ENCODE measurements at places on chromosomes 1 and 21.

- no peak for DNase-seq
These were observed 12.4 kb downstream of the CLSTN1 start for GRCh38 chr1:9811239-9811966.

- no peak for DNase-seq
These were observed 112.1 kb downstream of the HMGB4 start for GRCh38 chr1:33975961-33976360.

DNA sequence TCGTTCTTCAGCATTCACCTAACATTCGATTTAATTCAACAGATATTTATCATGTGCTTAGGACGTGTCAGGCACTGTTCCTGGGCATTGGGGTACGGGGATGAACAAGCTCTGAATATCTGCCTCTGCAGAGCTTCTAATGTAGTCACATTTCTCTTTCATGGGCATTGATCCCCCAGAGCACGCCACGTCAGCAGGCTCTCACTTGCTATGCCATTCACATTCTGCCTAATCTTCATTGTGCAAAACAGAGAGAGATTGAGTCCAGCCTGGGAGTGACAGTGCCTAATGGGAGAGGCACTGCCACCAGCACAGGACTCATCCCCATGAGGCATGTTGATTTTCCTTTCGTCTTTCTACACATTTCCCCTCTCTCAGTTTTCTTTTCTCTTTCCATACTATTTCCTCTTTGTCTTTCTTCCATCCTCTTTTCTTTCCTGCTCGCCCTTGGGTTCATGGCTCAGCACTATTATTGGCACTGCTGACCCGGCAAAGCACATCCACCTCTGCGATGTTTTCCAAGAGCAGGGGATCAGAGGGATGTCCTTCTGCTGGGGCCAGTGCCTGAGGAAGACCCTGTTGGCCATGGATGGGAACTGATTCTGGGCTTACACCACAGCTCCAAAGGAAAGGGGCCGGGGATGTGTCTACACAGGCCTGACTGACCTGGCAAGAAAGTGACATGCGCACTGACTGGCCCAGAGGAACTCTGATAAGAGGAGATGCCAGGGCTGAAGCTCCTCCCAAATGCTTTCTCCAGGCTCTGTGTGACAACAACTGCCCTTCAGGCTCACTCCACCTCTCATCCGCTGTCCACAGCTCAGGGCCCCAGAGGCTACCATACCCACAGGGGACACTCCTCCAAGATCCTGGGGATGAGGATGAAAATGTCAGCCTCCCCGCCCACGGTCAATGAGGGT is 195.9 kb downstream of the TOMM20 start:
- no peak for DNase-seq

GRCh38 chr1:48526008-48526710 is 54.2 kb upstream of the SPATA6 start:
- no peak for DNase-seq

DNA sequence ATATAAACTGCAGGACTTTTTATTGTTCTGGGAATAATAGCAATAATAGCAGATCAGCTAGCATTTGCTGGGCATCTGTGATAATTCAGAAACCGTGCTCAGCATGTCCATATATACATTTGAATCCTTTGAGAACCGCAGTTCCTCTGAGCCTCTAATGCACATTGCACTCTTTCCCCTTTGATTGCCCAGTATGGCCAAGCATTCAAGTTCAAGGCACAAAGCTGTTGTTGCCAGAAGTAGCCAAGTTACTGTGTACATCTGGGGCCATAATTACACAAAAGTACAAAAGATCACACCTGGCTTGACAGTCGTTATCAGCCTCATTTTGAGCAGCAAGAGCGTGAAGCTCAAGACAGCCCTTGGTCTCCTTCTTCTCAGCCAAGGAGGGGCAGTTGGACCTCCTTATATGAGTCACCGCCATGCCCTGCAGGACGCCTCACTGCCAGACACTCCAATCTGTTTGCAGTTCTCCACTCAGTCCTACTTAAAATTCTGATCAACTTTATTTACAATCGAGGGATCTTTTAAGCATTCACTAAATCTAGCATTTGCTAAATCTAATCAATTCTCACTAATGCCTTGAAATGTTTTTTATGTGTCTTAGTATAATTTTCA is 216.0 kb downstream of the SLC35F3 start:
- no peak for DNase-seq

GRCh38 chr1:91803123-91803522 is 82.8 kb downstream of the TGFBR3 start:
- DNase-seq = no peak

- no peak for DNase-seq
These were observed 6.0 kb upstream of the SHISA4 start for GRCh38 chr1:201882665-201883132.

All from activated CD4-positive, alpha-beta T cell treated with anti-CD3 and anti-CD28 coated beads, Interleukin-2, amount 50 U/mL, for 1 hour (primary cell).